Forelimb muscle (tissue), 1 donor: ENCODE measurements at places on chromosomes 7 and 10. TPM values are rescaled to one million over a fixed set of nuclear protein-coding genes. Genes with fewer than 3 reads are reported as not detected.

- DNase-seq = no peak
These were observed 900.3 kb downstream of the CCSER2 start for GRCh38 chr10:85228726-85229125.

LFNG gene
- 19.7 TPM for polyA plus RNA-seq

GRCh38 chr7:108136191-108136688 is 6.1 kb upstream of the LAMB4 start:
- no peak for DNase-seq

GRCh38 chr10:86162696-86163400 is 203.7 kb downstream of the GRID1 start:
- no peak for DNase-seq

- DNase-seq = no peak
These were observed 4.2 kb downstream of the SMARCD3 start for GRCh38 chr7:151244196-151244840.

DNA sequence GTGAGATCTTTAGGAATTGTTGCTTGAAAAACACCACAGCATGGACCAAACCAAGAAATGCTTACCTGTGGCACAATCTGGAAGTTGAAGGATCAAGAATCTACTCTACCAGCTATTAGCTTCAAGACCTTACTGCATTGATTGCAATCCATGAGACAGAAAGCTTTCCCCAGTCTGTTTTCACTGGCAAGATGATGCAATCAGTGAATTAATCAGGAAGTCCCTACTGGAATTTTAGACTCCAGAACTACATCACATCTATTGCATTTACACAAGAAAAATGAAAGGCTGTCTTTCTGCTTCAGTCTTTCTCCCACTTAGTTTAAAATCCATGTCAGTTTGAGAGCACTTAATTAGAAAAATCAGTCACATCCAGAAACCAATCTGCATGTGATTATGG is 191.7 kb downstream of the TFEC start:
- no peak for DNase-seq
